SK-N-SH (cell line): ENCODE measurements at places on chromosomes 16 and 17. TPM values are rescaled to one million over a fixed set of nuclear protein-coding genes. Genes with fewer than 3 reads are reported as not detected.

Gene ABCC6
- 0.23 and 0.71 TPM in 2 replicates for polyA plus RNA-seq

Gene CD79B
- 0.06 and 0.10 TPM in 2 replicates for polyA plus RNA-seq

Gene ARHGAP23
- 10.6 and 19.2 TPM in 2 replicates for polyA plus RNA-seq

Gene ACADVL
- polyA plus RNA-seq, result 635 and 796 TPM in 2 replicates

Gene PDPR
- polyA plus RNA-seq, result 17.1 and 24.2 TPM in 2 replicates

Gene ERI2
- 9.1 and 13.6 TPM in 2 replicates for polyA plus RNA-seq

Gene SKAP1
- polyA plus RNA-seq, result not detected in 2 replicates

Gene HOXB13
- polyA plus RNA-seq, result not detected in 2 replicates

GRCh38 chr17:38560503-38561318 is 45.0 kb downstream of the SRCIN1 start:
- H3K4me1 ChIP-seq, result peaks cover 27% of the 10 kb centered on the region
- DNase-seq, result no peak
- no peaks in the 10 kb centered on the region; the same call in 1 of the 2 replicates for H3K27me3 ChIP-seq
- no peaks in the 10 kb centered on the region for H3K36me3 ChIP-seq
- no peak overlapping the region for H3K27ac ChIP-seq

DNA sequence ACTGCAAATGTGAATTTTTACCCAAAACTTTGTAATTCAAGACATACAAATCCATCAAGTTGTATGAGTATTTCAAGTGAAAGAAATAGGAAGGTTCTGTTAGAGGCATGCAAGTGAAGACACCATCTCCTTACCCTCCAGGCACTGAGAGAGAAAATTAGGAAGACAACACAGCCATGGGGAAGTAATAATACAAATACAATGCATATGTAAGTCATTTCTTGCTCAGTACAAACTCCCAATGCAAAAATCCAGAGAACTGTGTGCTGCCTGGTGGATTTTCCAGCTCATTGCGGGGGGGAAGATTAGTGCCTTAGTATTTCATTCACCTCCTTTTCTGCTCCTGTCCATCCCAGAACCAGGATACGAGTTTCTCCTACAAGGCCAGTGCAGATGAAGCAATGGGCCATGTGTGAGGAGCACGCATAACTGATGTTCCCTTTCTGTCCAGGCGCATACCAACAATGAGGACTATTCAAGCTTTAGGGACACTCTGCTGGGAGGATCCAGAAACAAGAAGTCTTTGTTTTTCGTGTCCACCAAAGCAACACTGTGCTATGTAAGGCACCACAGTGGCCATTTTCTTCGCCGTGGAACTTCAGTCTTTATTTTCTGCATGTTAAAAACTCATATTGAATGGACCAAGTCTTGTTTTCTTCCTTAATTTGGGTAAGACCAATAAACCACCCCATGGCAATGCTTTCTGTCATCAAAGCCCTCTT is 143.7 kb upstream of the RCVRN start:
- H3K4me1 ChIP-seq, result no peaks in the 10 kb centered on the region
- H3K36me3 ChIP-seq, result no peaks in the 10 kb centered on the region
- no peak overlapping the region for H3K27ac ChIP-seq
- H3K27me3 ChIP-seq, result peaks cover 5% of the 10 kb centered on the region; the same call in 1 of the 2 replicates

- DNase-seq, result peak; percentile 16
- no peaks in the 10 kb centered on the region for H3K36me3 ChIP-seq
- peaks cover 8% of the 10 kb centered on the region; the same call in 1 of the 2 replicates for H3K27me3 ChIP-seq
- no peaks in the 10 kb centered on the region for H3K4me1 ChIP-seq
- H3K27ac ChIP-seq, result no peak overlapping the region
Measured at GRCh38 chr16:89190150-89190958, 10.0 kb downstream of the SLC22A31 start.

DNA sequence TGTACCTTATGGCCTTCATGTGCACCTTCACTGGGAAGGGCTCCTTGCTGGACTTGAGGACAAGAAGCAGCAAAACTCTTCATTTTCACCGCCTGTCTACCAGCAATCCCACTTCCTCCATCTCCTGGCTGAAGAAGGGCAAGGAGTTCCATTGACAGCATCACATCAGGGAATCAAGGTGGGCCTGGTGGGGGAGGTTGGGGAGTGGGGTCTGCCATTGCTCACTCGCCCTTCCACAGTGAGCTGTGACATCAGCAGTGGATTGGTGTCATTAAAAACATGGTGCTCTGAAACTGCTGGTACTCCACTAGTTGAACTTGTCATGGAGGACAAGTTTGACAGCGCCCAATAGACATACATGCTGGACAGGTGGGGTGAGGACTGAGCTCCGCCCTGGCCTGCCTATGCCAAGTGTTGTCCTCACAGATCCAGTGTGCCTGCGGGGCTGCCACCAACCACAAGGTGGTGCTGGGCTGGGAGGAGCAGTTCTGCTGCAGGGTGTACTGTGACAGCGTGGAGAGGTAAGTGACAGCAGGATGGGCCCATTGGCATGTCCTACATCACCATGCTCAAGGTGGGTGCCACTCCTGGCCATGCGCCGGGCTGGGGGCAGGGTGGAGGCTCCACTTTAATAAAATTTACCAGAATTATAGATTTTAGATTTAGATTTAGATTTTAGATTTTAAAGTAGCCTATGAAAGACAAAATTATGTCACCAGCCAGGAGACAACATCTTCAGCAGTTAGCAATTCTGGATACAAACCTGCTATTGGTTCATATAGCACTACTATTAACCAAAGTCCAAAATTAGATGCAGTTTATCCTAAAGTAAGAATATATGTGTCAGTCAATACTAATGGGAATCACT is 1729.1 kb downstream of the TP53TG3F start:
- H3K27ac ChIP-seq, result no peak overlapping the region
- no peaks in the 10 kb centered on the region for H3K4me1 ChIP-seq
- no peaks in the 10 kb centered on the region for H3K36me3 ChIP-seq

GRCh38 chr17:51391982-51392654 is 131.8 kb downstream of the UTP18 start:
- no peak overlapping the region for H3K4me3 ChIP-seq
- no peaks in the 10 kb centered on the region for H3K4me1 ChIP-seq
- H3K27me3 ChIP-seq, result no peaks in the 10 kb centered on the region
- no peak overlapping the region for H3K27ac ChIP-seq

- H3K4me3 ChIP-seq, result no peak overlapping the region
- H3K4me1 ChIP-seq, result 0 out of 2 replicates have a peak, but pooled peaks cover 6% of the 10 kb centered on the region
- H3K36me3 ChIP-seq, result no peaks in the 10 kb centered on the region
Measured at GRCh38 chr17:73156166-73156840, 8.5 kb upstream of the SSTR2 start.

GRCh38 chr16:51818342-51818944 is 667.4 kb upstream of the SALL1 start:
- H3K27me3 ChIP-seq, result no peaks in the 10 kb centered on the region
- no peaks in the 10 kb centered on the region for H3K36me3 ChIP-seq
- H3K27ac ChIP-seq, result no peak overlapping the region
- no peak overlapping the region for H3K4me3 ChIP-seq
- DNase-seq, result peak; percentile 28

GRCh38 chr17:15944759-15945526 is at the start of gene ADORA2B:
ADORA2B (plus strand) TSS chr17:15945130; CDS start chr17:15945249, 119 bp downstream.
- H3K27me3 ChIP-seq, result no peaks in the 10 kb centered on the region
- peak within 1 kb of the TSS; percentile 71 for H3K4me3 ChIP-seq
- no peaks in the 10 kb centered on the region for H3K36me3 ChIP-seq
- no peak within 1 kb of the TSS for H3K27ac ChIP-seq

GRCh38 chr16:11686713-11687380 is 18.6 kb downstream of the SNN start:
- no peak for DNase-seq
- H3K4me3 ChIP-seq, result no peak overlapping the region
- H3K36me3 ChIP-seq, result peaks cover 55% of the 10 kb centered on the region

DNA sequence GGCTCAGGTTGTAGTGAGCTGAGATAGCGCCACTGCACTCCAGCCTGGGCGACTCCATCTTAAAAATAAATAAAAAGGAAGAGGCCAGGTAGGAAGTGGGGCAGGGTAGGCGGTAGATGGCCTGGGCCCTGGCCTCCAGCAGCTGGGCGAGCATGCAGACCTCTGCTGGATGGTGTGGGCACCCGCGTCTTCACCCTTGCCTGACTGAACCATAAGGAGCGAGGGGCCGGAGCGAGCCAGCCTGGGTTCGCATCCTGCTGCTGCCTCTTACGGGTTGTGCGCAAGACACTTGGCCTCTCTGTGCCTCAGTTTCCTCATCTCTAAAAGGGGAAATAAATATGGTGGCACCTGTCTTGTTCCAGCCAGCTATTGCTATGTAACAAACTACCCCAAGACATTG is 146.1 kb upstream of the GSE1 start:
- H3K27ac ChIP-seq, result no peak overlapping the region
- H3K4me1 ChIP-seq, result peaks cover 64% of the 10 kb centered on the region
- no peaks in the 10 kb centered on the region for H3K36me3 ChIP-seq
- H3K27me3 ChIP-seq, result no peaks in the 10 kb centered on the region
- H3K4me3 ChIP-seq, result no peak overlapping the region

GRCh38 chr17:1505586-1505985 is 10.8 kb downstream of the INPP5K start:
- peaks cover 22% of the 10 kb centered on the region; the same call in 1 of the 2 replicates for H3K36me3 ChIP-seq
- no peak overlapping the region for H3K27ac ChIP-seq
- DNase-seq, result no peak
- H3K4me3 ChIP-seq, result no peak overlapping the region
- no peaks in the 10 kb centered on the region for H3K4me1 ChIP-seq

- no peak for DNase-seq
- H3K27me3 ChIP-seq, result no peaks in the 10 kb centered on the region
- peaks cover 4% of the 10 kb centered on the region; the same call in 1 of the 2 replicates for H3K4me1 ChIP-seq
Measured at GRCh38 chr16:81181013-81181720, 57.3 kb upstream of the BCO1 start.

GRCh38 chr17:39209317-39210092 is 9.4 kb downstream of the RPL19 start:
- H3K27ac ChIP-seq, result no peak overlapping the region
- H3K4me1 ChIP-seq, result peaks cover 9% of the 10 kb centered on the region; the same call in 1 of the 2 replicates
- peak overlapping the region; percentile 38 for H3K4me3 ChIP-seq
- DNase-seq, result peak; percentile 78
- H3K27me3 ChIP-seq, result no peaks in the 10 kb centered on the region

GRCh38 chr17:6862825-6863224 is 31.3 kb upstream of the TEKT1 start:
- no peak overlapping the region for H3K4me3 ChIP-seq
- no peaks in the 10 kb centered on the region for H3K4me1 ChIP-seq

DNA sequence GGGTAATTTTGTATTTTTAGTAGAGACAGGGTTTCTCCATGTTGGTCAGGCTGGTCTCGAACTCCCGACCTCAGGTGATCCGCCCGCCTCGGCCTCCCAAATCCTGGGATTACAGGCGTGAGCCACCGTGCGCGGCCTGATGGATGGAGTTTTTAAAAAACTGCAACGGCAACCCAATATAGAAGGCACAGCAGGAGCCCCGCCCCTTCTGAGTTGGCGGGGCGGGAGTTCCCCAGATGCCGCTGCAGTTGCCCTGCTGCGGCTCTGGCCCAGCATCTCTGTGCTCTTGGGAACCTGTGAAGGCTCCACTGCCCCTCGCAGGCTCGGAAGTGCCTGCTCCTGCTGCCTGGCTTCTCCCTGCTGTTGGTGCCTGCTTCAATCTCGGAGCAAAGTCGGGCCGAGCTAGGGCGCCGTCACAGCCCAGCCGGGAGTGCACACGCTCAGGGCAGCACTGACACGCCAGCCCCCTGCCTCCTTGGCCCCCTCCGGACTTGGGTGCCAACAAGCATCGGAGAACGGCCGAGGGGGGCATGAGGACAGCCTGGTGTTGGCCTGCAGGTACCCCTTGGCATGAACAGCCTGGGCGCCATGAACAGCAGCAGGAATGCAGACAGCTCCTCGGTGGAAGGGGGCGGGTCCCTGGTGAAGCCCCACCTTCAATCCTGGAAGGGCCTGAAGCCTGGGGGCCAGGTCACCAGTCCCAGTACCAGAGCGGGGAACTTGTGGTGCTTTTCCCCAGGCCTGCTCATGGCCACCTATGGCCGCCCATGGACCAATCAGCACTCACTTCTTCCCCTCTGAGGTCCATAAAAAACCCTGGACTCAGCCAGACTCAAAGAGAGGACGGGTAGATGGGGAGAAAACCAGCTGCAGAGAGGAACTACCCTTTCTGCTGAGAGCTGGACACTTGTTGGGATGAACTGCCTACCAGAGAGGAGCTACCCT is 2.3 kb upstream of the NT5M start:
- no peaks in the 10 kb centered on the region for H3K36me3 ChIP-seq
- H3K27ac ChIP-seq, result no peak overlapping the region
- no peaks in the 10 kb centered on the region for H3K27me3 ChIP-seq
- no peak overlapping the region for H3K4me3 ChIP-seq
- DNase-seq, result no peak

DNA sequence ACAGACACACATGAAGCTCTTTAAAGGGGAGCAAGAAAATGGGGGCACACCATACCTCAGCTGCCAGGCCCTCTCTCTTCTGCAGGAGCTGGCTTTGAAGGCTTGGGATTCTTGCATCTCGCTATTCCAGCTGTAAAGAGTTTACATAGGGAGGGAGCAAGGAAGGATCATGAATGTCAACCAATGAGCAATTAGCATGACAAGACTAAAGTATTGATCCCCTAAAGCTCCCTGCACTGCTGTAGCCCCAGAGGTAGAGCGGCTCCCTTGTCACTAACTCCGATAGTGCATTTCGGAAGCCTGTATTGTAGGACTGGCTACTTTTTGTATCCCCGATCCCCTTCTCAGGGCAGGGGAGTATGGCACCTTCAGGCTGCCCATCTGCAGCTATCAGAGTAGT is 113.4 kb upstream of the PMFBP1 start:
- no peaks in the 10 kb centered on the region for H3K4me1 ChIP-seq
- DNase-seq, result no peak
- no peaks in the 10 kb centered on the region for H3K27me3 ChIP-seq
- no peaks in the 10 kb centered on the region for H3K36me3 ChIP-seq

DNA sequence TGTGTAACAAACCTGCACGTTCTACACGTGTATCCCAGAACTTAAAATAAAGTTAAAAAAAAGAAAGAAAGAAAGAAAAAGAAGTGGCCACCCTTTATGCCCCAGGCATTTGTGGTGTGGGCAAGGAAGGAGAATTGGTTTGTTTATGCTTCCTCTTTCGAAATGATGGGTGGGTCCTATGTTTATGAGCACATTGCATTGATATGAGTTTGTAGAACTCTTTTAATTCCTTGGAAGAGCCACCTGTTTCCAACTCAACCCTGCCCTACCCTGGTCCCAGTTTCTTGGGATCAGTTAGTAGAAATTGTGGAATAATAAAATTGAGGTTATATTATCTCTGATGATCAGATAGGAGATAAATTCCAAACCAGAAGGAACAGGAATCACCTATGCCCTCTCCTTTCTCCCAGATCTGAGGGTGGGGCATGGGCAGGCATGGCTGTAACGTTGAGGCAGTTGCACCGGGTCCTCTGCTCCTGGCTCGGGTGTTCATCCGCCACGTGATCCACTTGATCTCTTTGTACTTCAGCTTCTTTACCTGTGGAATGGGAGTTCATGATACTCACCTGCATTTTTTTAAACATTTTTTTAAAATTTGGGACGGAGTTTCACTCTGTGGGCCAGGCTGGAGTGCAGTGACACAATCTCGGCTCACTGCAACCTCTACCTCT is 15.9 kb downstream of the CHAD start:
- H3K27ac ChIP-seq, result no peak overlapping the region
- H3K27me3 ChIP-seq, result no peaks in the 10 kb centered on the region
